ENCODE measurements at places on chromosomes 3 and 15.

DNA sequence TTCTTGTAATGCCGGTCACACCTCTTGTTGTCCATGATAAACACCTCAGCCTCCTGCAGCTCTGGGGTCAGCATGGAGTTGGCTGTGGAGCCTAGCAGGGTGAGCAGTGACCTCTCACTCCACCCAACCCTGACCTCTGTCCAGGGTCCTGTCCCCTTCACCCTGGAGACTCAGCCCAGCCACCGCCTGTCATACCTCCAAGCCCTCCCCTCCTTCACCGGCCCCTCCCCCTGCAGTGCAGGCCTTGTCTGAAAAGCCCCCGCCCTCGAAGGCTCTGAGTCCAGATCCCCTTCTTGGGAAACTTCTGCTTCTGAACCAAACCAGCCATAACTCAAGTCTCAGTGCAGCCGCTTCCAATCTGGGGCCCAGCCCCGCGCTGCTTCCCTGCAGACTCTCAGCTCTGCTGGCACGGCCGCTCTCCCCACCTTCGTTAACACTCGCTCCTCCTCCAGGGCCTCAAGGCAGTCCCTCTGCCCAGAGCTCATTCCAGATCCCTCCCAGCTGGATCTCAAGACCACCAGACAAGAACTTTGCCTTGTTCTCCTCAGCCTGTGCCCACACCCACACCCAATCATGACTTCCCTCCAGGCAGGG is 25.4 kb upstream of the PRSS50 start:
- no peak for DNase-seq

- peak; percentile 100 for DNase-seq
Observed at GRCh38 chr15:66883284-66883911, 181.4 kb downstream of the SMAD6 start.

- no peak for DNase-seq
Observed at GRCh38 chr15:65373163-65373651, 4.6 kb downstream of the IGDCC3 start.

GRCh38 chr3:73484656-73485248 is 140.0 kb downstream of the PDZRN3 start:
- DNase-seq = no peak

GRCh38 chr3:191369616-191370010 is 39.3 kb upstream of the UTS2B start:
- DNase-seq = peak; percentile 98

DNA sequence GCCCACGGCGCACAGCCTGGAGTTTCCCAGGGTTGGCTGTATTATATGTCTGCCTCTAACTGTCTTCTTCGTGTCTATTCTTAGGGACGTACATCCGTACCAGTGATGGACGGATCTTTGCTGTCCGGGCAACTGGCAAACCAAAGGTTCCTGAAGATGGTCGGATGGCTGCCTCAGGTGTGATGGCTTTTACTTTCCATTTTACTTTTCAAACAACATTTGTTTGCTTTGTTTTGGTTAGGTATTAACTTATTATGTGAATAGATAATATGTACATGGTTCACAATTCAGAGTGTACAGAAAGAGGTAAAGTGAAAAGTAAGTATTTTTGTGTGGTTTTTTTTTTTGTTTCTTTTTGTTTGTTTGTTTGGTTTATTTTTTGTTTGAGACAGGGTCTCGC is 11.1 kb upstream of the TEX264 start:
- no peak for DNase-seq

- DNase-seq = peak; percentile 56
Observed at GRCh38 chr3:31185062-31185357, 290.5 kb upstream of the GADL1 start.

GRCh38 chr3:159150180-159150579 is 348.3 kb downstream of the MFSD1 start:
- DNase-seq = no peak

DNA sequence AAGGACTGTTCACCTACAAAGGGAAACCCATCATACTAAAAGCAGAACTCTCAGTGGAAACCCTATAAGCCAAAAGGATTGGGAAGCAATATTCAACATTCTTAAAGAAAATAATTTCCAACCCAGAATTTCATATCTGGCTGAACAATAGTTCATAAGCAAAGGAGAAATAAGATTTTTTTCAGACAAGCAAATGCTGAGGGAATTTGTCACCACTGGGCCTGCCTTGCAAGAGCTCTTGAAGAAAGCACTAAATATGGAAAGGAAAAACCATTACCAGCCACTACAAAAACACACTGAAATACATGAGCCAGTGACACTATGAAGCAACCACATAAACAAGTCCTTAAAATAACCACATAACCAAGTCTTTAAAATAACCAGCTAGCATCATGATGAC is 28.9 kb upstream of the DCBLD2 start:
- no peak for DNase-seq

GRCh38 chr15:100019601-100020000 is 286.4 kb upstream of the LYSMD4 start:
- no peak for DNase-seq

GRCh38 chr15:101023501-101024072 is 104.4 kb downstream of the LRRK1 start:
- DNase-seq = no peak

DNA sequence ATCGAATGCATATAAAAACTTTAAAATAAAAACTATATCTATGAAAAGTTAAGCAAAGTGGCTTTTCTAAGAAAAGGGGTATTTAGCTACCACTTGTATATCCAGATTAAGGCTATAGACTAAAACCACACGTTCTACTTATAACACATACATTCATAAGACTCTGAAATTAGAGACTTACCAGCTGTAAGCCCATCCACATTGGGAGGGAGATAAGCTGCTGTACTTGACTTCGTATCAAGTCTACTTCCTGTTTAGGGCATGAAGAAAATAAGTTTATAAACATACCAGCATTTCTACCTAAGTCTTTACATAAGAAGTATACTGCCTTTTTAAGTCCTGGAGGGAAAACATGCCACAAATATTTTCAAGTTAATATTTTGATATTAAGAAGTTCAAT is 27.7 kb downstream of the AQR start:
- DNase-seq = no peak

DNA sequence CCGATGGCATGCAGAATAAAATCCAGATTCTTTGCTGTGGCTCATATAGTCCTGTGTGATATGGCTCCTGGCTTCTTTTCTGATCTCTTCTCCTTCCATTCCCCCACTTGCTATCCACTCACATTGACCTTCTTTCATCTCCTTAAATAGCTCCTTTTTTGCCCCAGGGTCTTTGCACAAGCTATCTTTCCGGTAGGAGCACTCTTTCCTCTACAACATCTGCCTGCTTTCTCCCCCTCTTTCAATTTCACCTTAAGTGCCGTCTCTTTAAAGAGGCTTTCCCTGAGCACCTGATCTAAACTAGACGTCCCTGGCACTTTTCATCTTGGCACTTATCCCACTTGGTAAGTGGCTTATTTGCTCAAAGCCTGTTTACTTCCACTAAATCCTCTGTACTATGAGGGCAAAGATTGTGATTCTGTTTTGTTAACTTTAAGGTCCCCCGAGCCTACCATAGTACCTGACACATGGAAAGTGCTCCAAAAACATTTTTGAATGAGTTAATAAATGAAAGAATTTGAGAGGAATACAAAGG is 323.3 kb upstream of the TLE3 start:
- DNase-seq = no peak

DNA sequence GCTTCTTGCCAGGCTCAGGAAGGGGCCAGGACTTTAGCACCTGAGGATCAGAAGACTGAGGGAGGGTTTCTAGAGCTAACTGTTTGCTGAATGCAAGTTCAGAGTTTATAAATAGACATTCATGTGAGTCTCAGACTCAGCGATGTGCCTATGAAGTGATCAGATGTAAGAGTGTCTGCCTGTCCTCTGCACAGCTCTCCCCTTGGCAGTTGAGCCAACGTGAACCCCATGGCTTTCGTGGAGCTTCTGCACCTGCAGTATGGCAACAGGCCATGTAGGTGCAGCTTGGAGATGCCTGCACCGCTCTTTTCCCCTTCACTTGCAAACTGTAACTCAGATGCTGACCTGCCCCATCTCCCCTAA is 141.9 kb downstream of the CHDH start:
- no peak for DNase-seq

All from fibroblast of lung (primary cell).